ENCODE measurements at places on chromosomes 7 and 10.

- no peak for DNase-seq
These were observed 6.2 kb downstream of the OPALIN start for GRCh38 chr10:96352582-96352981.

GRCh38 chr7:151851145-151851751 is 25.7 kb downstream of the PRKAG2 start:
- DNase-seq, result no peak

GRCh38 chr7:136857573-136857972 is 10.9 kb upstream of the CHRM2 start:
- no peak for DNase-seq

GRCh38 chr7:7439564-7439963 is 96.1 kb downstream of the COL28A1 start:
- DNase-seq, result no peak

- no peak for DNase-seq
These were observed 306.0 kb upstream of the PFKP start for GRCh38 chr10:2761311-2761710.

GRCh38 chr7:143905509-143905908 is 3.5 kb upstream of the TCAF1 start:
- DNase-seq, result no peak

- no peak for DNase-seq
These were observed 6.7 kb upstream of the OTUD1 start for GRCh38 chr10:23432166-23432565.

DNA sequence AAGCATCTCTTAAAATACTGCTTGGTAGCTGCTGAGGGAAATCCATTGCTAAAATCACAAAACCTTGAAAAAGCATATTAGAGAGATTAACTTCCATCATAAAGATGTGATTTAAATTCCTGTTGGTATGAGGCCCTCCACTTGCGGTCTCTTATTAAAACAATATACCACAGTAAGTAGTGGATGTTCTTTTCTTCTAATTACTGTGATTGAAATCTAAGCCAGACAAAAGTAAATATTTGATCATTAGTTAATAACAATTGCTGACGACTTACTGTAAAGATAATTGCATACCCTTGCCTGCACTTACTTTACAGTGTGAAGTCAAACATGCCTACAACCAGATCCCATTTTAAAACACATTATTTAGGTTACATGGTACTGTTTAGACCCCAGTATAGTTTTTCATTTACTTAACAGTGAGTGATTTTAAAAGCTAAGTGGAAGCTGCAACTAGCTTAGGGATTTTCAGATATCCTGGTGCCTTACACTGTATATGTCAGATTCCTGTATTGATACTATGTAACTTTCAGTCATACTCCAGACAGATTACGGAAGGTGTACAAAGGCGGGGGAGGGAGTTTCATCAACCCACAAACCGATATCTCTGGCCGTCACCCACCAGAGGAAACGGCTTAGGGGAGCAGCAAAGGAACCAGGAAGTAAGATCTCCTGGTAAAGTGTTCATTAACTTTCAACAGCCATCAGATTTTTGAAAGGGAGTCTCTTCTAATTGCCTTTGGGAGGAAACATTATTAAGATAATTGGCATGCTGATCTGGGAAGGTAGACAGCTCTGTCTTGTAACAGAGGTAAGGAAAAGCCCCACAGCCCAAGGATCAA is 986 bp downstream of the NRP1 start:
- no peak for DNase-seq
